NCI-H2171 treated with DMSO at 0.1 percent for 48 hours (cell line): ENCODE measurements at places on chromosomes 7 and 10.

DNA sequence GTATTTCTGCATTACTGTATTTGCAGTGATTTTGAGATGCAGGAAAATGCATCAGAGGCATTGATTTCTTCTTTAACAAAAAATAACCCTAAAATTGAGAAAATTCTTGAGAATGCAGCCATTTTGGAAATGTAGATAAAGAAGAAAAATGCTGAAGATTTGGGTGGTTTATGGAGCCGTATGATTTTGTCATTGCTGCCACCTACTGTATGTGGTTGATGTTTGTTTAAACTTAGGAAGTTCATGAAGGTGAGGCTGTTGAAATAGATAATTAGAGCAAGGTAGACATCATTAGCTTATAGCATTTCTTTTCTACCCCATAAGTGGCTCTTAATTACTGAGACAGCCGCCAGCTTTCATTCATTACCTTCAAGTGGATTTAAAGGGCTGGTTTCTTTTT lies 92.1 kb upstream of the SAMD8 start:
- peak; percentile 65 for DNase-seq

DNA sequence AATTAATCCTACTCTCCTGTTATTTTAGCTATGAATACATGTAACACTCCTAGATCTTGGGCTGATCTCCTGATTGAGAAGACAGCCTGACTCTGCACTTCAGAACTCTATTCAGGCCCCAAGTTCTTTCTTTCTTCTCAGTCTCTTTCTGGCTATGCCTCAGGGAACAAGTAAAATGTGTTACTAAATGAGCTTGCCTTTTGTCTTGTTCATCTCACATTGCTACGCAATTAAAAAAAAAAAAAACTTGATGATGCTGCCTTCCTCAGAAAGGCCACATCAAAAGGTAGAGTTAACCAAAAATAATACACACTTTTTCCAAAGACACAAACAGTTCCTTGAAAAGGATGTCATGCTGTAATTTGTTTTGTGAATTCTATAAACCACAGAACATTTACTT lies 258.1 kb downstream of the TWIST1 start:
- DNase-seq, result no peak

- DNase-seq, result no peak
Observed at GRCh38 chr7:21135437-21135836, 292.4 kb upstream of the SP4 start.

DNA sequence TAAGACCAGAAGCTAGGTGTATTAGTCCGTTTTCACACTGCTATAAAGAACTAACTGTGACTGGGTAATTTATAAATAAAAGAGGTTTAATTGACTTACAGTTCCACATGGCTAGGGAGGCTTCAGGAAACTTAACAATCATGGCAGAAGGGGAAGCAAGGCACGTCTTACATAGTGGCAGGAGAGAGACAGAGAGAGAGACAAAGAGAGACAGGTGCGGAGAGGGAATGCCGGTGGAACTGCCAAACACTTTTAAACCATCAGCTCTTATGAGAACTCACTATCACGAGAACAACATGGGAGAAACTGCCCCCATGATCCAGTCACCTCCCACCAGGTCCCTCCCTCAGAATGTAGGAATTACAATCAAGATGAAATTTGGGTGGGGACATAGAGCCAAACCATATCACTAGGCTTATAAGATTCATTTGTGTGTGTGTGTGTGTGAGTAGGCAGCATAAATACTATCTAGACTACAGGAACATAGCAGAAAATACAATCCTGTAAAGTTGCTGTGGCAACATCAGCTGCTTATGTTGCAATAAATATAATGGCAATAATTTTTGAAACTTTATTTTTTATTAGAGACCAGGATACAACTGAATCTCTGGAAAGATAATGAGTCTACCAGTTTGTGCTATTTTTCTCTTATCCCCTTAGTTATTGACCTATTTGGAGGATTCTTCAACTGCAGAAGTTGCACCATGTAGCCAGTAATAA lies 77.1 kb downstream of the NRF1 start:
- no peak for DNase-seq

DNA sequence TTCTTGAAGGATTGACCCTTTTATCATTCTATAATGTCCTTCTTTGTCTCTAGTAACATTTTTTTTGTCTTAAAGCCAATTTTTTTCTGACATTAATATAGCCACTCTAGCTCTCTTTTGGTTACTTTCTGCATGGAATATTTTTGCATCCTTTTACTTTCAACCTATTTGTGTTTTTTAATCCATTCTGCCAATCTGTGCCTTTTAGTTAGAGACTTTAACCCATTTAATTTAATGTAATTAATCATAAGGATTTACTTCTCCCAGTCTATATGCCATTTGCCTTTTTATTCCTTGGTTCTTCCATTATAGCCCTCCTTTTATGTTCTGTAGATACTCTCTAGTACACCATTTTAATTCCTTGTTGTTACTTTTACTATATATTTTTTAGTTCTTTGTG lies 32.7 kb upstream of the RABGEF1 start:
- DNase-seq, result no peak

DNA sequence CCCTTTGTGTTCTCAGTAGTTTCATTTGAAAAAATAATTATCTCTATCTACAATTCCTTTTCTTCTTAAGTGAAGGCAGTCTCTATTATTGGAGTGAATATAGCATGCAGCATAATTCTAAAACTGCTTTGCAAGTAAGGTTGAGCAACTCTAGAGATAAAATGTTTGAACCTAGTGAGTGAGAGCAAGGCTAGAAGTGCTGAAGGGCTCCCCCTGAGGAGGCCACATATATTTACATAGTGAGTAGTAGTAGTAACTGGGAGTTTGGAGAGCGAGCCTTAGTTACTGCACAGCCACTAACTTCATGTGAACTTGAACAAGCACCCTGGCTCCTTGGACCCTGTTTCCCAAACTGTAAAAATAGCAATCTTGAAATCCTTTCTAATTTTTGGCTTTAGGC lies 141.5 kb upstream of the DKK1 start:
- no peak for DNase-seq

- DNase-seq, result peak; percentile 61
Observed at GRCh38 chr7:100896732-100897608, 1.3 kb upstream of the ACHE start.

GRCh38 chr10:72379776-72380175 lies 25.1 kb upstream of the DNAJB12 start:
- no peak for DNase-seq

GRCh38 chr10:24894309-24894708 lies 58.1 kb downstream of the PRTFDC1 start:
- DNase-seq, result no peak
